ENCODE measurements at places on chromosomes 12 and 14.

DNA sequence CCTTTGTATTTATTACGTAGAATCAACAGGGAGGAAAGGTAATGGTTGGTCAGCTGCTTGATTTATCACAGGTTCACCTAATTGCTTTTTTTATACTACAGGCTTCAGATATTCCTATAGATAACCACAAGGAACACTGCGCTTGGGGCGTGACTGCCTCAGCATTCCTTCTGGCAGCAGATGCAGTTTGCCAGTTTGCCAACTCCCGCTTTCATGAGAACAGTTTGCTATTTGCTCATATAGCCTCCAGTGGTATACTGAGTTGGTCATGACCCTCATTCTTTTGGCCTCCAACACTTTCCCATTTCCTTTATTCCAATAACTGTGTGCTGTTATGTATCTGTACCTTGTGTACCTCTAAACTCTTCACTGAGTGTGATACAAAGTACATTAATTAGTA is 38.6 kb upstream of the ACSM4 start:
- no peak for DNase-seq

DNA sequence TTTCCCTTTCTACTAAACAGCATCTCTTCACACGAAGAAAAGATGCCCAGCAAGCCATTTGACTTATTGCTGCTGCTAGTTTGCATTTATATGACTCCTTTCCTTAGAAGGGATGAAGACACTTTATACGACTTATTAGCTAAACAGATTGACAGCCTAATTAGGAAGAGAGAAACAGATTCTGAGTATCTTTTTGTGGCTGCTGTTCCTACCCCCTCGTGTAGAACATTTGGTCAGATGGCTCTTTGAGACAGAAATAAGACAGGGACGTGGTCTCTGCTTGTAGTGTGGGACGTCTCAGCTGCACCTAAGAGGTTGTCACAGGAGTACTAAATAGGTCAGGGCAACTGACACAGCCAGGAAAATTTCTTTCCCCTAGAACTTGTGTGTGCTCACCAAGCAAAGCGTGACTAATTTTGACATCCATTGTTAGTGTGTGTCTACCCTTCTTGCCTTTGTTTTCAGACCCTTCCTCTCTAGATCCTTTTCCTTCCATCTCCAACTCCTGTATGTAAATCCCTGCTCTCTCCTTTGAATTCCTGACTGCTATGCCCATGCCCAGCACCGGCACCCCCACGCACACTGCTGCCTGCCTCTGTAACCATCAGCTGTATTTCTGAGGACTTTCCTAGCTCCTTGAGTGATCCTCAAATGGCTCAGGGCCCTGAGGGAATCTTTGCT is 83.2 kb downstream of the DAD1 start:
- no peak for DNase-seq

DNA sequence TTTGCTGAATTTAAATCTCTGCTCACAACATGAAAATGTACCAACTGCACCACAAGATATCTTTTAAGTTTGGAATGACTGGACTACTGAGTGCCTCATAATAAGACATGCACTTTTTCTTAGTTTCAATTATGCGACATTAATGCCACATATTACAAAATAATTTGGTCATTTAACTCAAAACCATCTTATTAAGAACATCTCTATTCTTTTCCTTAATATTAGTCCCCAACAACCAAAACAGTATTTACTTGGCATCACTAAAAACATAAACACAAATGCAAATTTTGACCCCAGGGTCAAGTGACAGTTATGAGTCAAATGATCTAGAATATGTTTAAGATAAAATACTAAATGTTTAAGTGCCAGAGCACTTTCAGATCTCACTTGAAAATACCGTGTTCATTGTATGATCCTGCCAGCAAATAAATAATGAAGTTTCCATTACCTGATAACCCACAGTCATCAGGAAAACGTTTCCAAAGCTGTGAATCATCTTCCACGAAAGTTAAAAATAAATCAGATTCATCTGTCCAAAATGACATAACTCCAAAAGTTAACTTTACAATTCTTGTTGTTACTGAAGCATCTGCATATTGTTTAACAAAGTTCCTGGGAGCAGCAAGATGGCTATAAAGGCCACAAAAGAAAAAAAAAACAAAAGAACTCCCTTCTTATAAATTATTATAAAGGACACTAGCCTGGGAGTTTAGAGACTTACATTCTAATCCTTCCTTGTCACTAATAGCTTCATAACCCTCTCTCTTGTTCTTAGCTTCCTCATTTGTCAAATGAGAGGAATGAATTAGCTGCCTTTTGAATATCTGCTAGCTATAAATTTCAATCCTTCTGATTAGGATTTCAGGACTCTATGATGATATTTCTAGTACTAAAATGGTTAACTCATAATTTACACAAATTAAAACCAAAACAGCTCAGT is 30.5 kb upstream of the AP4S1 start:
- no peak for DNase-seq

- no peak for DNase-seq
Measured at GRCh38 chr12:40829738-40830144, 137.5 kb downstream of the CNTN1 start.

DNA sequence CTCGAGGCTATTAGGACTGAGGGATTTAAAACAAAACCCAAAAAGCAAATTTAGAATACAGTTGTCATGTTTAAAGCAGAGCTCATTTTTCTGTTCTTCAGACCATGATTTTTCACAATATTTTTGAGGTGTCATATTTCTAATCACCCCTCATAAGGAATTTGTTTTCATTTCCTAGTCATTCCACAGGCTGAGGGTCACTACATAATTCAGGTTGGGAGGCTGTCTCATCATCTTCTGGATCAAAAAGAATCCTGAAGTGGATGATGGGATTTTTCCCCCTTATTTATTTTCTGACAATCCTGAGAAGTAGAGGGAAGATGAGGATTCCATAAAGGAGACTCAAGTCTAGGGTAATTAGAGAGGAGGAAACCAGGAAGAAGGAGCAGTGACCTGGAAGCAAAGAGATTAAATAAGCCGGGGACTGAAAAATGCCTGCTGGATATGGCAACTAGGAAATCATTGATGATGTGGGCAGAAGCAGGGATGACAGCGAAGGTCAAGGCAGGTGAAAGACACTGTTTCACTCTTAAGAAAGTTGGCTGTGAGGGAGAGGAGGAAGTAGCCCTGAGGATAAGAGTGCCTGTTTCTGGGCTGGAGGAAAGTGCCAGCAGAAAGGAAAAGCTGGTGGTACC is 9.0 kb upstream of the PCNX1 start:
- DNase-seq, result no peak

DNA sequence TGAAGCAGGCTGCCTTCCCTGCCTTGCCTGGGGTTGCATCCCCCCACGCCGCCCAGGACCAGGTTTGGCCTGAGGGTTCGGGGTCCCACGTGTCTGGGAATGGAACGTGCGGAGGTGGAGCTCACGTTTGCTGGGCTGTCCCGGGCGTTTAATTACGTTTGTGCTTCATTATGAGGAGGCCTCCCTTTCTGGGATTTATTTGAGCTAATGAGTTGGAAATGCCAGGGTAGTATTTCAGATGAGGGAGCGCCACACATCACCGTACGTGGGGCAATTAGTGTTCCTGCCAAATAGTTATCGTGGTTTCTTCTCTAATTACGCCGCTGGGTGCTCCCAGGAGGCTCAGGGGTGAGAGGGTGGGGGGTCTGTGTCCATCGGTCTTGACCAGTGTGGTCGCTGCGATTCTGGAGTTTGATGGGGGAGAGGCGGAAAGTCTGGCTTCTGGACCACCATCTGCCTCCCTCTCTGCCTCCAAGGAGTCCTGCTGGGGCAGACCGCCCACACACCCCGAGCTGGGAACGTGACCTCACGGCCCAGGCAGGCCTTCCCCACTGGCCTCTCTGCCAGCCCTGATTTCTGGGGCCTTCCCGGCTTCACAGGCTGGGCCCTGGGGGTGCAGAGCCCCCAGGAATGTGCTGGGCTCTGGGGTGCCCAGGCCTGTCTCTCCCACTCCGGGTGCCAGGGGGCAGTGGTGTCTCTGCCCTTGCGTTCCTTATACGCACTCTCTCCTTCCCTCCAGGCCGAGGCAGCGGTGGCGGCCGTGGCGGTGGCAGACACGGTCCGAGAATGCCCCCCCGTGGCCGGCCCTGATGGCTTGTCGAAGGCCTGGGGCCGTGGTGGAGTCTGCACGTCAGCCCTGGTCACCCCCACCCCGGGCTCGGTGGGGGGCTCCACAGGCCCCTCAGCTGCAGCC is 18.9 kb downstream of the KIF26A start:
- no peak for DNase-seq

GRCh38 chr14:31568671-31569070 is 7.5 kb downstream of the NUBPL start:
- no peak for DNase-seq

DNA sequence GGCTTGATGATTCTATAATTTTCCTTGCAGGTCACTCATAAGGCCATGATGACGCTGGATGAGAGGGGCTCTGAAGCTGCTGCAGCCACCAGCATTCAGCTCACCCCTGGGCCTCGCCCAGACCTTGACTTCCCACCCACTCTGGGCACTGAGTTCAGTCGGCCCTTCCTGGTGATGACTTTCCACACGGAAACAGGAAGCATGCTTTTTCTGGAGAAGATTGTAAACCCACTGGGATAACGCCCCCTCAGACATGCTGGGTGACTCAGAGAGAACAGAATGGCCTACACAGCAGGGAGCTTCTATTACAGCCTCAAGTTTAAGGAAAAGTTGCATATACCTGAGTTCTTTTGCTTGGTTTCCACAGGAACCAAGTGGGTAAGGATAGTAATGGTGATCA is 34.3 kb downstream of the SERPINA3 start:
- DNase-seq, result no peak
